ENCODE measurements at places on chromosomes 13 and 19.

DNA sequence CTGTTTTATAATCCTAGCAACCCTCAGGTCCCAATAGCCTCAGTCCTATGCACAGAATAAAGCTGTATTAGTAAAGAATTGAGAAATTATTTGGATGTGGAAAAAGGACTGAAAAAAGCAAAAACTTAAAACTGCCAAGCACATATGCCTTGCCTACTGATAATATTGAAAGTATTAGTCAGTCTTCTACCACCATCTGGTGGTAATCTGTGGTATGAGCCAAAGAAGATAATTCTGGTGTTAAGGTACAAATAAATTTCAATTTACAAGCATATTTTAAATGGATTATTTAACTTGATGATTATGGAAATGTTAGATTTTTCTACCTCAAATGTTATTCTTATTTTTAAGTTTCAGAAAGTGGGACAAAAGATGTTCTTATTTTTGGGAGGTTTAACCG is 460.3 kb upstream of the KLHL1 start:
- DNase-seq: no peak

DNA sequence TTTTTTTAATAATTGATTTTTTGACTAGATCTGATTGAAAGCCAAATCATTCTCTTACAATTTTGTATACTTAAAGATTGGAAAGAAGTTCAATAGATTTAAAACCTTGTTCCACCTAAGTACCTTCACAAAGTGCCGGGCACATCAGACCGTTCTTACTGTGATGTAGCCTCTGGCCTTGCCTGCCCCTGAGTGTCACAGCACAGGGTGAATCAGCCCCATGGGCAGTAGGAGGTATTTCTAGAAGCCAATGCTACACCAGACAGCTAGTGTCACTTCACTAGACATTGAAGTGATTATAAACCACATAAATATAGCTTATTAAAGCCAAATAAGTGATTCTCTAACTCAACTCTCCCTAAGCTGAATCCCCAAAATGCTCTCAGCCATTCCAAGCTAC is 131.3 kb downstream of the LACC1 start:
- DNase-seq: no peak

GRCh38 chr19:50602935-50603334 is 34.7 kb upstream of the LRRC4B start:
- DNase-seq: no peak

DNA sequence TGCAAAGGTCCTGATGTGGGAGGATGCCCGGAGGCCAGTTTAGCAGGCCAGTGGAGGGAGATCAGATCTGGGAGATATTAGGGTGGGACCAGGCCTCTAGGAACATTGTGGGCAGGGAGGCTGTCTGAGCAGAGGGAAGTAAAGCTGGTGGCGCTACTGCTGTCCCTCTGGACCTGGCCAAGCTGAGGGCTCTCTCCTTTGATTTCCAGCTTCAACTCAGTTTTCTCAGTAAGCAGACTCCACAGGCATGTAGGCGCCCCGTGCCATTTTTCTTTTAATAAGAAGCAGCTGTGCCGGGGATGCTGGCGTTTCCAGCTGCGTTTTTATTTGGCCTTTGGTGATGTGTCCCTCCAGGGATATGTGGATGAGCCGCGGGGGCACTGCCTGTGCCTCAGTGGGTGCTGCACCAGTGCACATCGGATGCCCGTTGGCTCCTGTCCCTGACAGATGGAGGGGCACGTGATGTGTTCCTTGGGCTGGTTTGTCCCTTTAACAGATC is 6.7 kb downstream of the DNM2 start:
- no peak for DNase-seq

GRCh38 chr13:45299194-45299593 is 41.8 kb downstream of the TPT1 start:
- no peak for DNase-seq

GRCh38 chr13:114167426-114167825 is 11.6 kb upstream of the CFAP97D2 start:
- no peak for DNase-seq

- DNase-seq: no peak
These were observed 147.4 kb downstream of the ABCC4 start for GRCh38 chr13:95153647-95154412.

DNA sequence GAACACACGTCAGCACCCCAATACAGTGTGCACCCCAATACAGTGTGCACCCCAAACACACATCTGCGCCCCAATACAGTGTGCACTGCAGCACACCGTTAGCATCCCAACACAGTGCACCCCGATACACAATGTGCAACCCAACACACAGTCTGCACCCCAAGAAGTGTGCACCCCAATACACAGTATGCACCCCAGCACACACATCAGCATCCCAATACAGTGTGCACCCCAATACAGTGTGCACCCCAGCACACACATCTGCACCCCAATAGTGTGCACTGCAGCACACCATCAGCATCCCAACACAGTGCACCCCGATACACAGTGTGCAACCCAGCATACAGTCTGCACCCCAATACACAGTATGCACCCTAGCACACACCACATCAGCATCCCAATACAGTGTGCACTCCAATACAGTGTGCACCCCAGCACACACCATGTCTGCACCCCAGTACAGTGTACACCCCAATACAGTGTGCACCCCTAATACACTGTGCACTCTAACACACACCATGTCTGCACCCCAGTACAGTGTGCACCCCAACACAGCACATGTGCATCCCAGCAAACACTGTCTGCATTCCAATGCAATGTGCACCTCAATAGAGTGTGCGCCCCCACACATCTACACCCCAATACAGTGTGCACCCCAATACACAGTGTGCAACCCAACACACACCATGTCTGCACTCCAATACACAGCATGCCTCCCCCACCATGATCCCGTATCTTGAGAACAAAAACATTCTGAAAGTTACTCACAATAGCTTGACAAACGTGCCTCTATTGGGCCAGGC is 855 bp upstream of the CARS2 start:
- DNase-seq: no peak

DNA sequence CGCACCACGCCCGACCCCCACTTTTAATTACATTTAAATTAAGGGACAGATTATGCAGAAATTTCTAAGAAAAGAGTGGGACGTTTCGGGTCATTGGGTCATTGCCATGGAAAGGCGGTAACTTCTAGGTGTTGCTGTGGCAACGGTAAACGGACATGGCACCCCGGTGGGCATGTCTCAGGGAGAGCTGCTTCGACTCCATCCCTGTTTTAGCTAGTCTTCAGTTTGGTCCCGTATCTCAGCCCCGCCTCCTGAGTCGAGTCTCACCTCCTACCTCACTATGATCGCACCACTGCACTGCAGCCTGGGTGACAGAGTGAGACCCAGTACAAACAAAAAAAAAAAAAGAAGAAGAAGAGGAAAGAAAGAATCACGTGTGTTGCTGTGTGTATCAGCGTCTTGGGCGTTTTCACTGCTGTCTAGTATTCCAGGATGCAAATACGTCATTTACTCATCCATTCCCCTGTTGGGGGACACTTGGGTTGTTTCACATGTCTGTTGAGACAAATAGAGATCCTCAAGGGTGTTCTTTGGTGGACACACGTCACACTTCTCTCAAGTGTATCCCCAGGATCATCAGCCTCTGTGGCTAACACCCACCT is 41.7 kb downstream of the CELF5 start:
- no peak for DNase-seq
